ENCODE measurements at places on chromosomes 1 and 21.

DNA sequence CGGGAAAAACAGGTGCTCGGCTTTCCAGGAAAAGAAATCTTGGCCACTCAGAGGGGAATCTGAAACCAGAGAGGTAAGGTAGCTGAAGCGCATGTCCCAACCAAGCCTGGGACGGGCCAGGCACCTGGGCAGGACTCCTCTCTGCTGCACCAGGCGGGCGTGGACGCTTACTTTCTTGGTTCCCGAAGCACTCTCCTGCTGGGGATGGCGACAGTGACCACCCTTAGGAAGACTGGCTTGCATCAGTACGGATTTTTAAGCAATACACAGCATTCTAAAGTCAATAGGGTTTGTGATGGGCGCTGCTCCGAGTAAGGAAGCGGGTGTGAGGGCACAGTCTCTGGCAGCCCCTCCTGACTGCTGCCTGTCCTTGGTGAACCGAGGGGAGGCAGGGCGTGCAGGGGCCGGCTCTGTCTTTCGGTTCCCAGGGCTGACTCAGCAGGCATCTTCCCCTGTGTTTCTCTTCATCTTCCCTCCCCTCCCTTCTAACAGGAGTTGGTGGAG is 74.9 kb upstream of the ANGPTL1 start:
- DNase-seq, result no peak

DNA sequence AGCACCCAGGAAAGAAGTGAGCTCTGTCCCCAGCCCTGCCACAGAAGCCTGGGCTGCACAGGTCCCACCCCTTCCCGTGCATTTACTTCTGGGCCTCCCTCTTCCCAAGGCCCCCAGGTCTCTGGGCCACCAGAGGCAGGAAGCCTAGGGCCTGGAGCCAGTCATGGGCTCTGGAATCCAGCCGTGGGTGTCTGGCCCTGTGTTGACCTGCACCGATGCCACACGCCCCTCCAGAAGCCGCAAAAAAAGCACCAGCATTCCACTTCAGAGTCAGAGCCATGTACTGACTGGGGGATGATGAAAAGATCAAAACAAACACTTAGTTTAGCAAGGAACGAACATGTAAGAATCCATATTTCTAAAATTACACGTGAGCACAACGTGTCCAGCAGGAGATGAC is 141.7 kb downstream of the NPHP4 start:
- no peak for DNase-seq

- no peak for DNase-seq
Observed at GRCh38 chr1:201399352-201400126, 415 bp upstream of the LAD1 start.

DNA sequence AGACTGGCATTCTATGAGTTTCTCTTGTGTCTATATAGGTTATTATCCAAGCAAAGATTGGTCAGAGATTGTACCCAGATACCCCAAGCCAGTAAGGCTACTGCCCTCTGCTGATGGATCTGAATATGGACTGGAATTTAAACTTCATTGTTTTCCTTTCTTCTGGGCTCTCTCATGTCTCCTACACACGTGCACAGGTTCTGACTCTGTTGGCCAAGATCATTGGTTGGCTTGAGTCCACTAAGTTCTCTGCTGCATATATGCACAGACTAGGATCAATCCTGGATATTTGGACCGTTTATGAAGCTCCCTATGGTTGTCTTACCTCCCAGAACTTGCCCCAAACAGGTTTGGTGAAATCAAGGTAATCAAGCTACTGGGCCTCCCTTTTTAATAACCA is 69.7 kb downstream of the CC2D1B start:
- DNase-seq, result peak; percentile 1

- no peak for DNase-seq
Observed at GRCh38 chr1:32012709-32013385, 821 bp upstream of the KHDRBS1 start.

DNA sequence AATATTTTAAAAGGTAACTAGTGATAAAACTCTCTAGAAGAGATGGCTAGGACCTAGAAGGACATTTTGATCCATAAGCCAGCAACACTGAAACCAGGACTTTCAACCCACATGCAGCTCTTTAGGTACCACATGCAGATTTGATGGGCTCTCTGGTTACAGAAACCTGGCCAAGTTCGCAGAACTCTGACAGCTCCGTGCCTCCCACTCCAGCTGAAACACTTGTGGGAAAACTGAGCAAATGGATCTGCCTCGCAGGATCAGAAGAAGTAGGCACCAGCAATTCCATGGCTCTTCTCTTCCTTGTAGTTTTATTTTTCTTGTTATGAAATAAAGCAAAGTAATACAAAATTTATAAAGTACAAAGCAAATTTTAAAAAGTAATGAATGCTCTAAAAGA is 58.5 kb downstream of the ST6GALNAC5 start:
- no peak for DNase-seq

DNA sequence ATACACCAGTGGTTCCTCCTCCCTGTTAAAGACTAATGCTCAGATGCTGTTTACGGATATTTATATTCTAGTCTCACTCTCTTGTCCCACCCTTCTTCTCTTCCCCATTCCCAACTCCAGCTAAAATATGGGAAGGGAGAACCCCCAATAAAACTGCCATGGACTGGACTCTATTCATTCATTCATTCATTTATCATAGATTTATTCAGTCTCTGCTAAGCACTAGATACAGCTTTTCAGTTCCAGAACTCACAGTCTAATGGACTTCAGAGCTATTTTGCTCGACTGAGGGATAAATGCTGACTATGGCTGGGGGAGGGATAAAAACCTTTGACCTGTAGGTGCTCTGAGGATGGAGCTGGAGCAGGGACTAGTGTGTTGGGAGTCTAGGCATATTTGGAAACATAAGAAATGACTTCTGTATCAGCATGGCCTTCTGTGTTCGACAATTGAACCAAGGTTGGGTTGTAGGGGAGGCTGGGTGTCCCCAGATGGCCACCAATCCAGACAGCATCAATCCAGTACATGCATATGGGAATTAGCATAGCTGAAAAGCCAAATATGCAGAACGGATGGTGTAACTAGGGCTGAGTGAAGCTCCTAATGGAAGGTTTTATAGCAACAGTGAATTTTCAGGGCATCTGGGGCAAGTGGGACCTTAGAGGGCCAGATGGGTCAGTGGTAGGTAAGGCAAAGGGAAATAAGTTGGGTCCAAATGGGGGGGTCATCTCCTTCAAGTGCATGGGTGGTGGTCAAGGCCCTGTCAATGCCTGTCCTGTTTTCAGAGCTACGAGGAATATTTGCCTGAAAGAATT is 4.1 kb downstream of the APOA2 start:
- DNase-seq, result no peak

GRCh38 chr1:66938613-66939012 is 13.8 kb downstream of the MIER1 start:
- DNase-seq, result no peak

GRCh38 chr1:7390604-7391000 is 380.5 kb upstream of the VAMP3 start:
- DNase-seq, result no peak

All from NCI-H1436 treated with DMSO at 0.1 percent for 48 hours (cell line).